Stimulated activated CD8-positive, alpha-beta memory T cell treated with anti-CD3 and anti-CD28 coated beads, Interleukin-4, amount 100 ng/mL, for 4 hours (primary cell): ENCODE measurements at places on chromosomes 4 and X.

GRCh38 chr4:150181536-150181935, 103.3 kb downstream of the DCLK2 start:
- no peak for DNase-seq

DNA sequence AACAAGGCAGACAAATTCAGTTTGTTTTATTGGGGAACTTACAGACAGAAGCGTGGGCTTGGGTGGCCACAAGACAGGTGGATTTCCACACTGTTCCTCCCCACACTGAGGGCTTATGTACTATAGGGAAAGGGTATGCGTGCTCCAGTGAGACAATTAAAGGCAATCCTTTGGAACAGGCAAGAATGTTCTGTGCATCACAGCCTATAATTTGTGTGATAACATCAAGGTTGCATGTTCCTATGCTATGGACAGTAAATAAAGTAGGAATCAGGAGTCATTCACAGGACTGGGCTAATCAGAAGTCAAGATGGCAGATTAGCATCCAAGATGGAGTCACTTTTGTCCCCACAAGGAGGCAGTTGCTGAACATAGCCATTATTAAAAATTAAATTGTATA, 84.6 kb upstream of the TRIM2 start:
- no peak for DNase-seq

- DNase-seq, result no peak
Observed at GRCh38 chr4:123553733-123554637, 157.4 kb downstream of the SPRY1 start.

GRCh38 chrX:30863974-30864373, 25.1 kb downstream of the TAB3 start:
- no peak for DNase-seq

GRCh38 chr4:46524751-46525150, 134.8 kb upstream of the GABRA2 start:
- DNase-seq, result no peak

DNA sequence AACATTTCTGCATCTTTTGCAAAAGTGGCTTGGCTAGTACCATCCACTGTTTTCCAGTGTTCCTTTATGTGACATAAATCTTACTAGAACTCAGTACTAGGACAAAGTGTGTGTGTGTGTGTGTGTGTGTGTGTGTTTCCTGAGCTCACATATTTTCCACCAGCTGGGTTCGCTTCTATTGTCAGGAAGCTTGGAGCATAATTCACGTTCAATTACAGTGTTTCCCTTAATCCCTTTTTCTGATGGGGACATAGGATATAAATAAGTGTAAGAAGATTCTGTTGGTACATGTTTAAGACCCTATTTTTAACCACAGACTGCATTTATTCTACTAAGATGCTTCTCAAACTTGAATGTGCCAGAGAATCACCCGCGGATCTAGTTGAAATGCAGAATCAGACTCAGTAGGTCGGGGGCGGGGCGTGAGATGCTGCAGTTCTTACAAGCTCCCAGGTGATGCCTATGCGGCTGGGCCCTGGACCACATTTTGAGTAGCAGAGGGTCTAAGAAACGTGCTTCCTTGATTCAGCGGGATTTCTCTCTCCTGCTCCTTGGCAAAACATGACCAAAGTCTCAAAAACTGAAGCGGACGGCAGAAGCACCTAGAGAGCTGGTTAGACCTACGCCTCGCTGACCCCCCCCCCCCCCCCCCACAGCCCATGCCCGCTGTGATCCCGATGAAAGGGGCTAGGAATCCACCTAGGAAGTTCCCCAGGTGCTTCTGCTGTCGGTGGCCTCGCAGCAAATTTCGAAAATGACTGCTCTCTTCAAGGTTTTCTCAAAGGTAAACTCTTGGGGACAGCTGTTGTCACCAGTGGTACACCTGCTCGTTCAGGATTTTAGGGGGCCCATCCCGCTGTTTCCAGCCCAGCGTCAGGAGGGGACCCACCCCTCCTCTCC, 797 bp downstream of the CD99L2 start:
- DNase-seq, result no peak

DNA sequence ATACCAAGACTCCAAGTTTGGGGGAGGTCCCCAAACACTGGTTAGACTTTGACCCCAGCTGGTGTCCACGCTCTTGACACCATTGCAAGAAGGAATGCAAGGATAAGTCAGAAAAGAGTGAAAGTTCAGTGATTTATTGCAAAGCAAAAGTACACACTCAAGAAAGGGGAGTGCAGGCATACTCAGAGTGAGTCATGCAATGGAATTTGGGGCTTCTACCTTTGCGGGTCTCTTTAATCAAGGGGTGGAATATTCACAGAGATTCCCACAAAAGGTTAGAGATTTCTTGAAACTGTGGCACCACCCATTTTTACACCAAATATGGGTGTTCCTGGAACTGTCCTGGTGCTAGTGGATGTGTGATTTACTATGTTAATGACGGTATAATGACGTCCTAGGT, 5.2 kb upstream of the SMIM10L2A start:
- no peak for DNase-seq

DNA sequence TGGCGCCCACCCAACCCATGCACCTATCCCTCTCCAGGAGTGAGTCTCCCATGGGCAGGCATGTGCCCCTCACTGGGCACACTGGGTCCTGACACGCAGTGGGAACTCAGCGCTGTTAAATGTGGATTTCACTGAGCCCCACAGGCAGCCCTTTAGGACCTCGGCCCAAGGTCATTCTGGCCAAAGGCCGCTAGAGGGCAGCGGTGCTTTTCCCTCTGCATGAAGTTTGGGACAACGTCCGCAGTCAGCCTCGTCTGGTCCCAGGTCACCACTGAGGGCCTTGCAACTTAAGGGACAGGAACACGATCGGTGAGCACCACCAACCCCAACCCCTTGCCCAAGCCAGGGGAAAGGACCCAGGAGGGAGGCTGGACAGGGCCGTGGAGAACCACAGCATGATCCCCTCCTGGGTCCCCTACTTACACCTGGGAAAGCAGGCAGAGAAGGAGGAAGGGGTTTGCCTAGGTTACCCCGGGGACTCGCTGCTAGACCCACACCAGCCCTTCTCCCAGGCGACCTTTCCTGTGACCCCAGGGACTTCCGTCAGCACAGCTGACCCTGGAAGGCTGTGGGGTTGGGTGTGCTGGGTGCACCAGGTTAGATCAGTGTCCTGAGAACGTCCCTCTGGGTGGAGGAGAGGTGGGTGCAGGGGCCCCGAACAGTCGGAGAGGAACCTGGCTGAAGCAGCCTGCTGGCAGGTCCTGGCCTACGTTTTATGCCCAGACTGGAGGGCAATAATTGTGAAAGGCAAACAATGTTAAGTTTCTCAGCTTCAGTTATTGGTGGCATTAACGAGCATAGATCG, 24.0 kb downstream of the CYTL1 start:
- no peak for DNase-seq

DNA sequence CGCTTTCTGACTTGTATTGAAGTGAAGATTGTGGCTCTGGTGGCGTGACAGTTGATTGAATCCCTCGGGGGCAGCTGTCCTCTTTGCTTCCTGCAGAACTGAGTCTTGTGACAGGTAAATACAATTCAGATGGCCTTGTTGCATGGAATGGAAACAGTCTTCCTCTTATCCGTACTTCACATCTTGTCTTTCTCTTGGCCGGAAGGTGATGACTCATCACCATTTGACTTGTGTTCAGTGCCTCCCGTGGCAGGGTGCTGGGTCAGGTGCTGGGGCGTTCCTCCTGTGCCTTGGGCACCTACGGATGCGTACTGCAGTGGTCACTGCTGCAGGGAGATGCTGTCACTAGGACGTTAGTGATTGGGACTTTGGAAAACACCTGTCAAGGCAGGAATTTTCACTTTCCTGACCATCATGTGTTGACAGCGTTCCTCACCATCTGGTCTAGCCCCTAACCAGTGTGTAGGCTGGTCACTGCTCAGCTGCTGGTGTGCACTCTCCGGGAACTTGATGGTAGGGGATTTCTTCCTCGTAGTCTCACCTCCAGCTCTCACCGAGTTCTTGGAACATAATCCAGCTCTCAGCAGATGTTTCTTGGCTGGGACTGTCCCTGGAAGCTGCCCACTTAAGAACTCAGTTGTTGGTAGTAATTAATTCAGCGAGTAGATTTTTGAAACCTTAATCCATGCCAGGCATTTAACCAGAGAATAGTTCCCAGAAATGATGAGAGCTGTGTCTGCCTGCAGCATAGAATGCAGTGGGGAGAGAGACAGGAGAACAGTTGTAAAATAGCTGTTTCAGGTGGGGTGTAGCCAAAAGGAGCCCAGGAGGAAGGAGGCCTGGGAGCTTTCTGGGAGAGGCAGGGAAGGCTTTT, 7.2 kb downstream of the TBC1D14 start:
- DNase-seq, result no peak

DNA sequence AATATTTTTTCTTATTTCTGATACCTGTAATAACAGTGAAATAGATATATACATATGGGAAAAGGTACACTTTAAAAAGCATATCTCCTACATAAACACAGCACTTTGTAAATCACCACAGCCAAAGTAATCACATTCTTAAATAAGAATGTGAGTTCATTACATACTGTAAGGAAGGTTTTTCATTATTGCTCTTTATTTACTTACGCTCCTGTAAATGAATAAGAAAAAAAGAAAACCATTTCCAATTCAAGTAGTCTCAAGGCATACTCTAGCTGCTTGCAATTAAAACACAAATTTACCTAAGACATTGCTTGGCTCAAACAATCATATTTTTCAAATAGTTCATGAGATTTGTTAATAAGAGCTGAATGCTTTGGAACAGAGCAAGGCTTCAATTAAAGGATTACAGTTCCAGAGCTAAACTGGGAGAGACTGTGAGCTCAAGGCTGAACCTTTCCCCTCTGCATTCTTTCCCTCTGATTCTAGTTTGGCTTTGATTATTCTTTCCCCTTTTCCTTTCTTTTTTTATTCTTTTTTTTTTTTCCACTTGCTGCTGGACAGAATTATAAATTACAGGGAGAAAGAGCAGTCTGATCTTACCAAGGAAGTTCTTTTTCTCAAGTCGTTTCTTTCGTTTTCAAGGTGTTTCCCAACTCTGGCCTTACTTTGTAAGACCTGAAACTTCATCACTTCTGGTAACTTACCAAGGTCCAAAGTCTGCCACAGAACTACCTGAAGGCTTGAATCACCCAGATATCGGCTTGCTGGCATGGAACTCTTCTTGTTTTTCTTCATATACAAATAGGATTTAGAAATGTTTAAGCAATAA, 278.3 kb downstream of the INPP4B start:
- no peak for DNase-seq

GRCh38 chr4:102554482-102554881, 53.3 kb downstream of the NFKB1 start:
- no peak for DNase-seq

GRCh38 chr4:23938796-23939195, 48.9 kb upstream of the PPARGC1A start:
- no peak for DNase-seq

- no peak for DNase-seq
Observed at GRCh38 chr4:94759767-94760211, 2.0 kb downstream of the BMPR1B start.

- DNase-seq, result no peak
Observed at GRCh38 chrX:113962343-113962742, 621.5 kb upstream of the HTR2C start.

DNA sequence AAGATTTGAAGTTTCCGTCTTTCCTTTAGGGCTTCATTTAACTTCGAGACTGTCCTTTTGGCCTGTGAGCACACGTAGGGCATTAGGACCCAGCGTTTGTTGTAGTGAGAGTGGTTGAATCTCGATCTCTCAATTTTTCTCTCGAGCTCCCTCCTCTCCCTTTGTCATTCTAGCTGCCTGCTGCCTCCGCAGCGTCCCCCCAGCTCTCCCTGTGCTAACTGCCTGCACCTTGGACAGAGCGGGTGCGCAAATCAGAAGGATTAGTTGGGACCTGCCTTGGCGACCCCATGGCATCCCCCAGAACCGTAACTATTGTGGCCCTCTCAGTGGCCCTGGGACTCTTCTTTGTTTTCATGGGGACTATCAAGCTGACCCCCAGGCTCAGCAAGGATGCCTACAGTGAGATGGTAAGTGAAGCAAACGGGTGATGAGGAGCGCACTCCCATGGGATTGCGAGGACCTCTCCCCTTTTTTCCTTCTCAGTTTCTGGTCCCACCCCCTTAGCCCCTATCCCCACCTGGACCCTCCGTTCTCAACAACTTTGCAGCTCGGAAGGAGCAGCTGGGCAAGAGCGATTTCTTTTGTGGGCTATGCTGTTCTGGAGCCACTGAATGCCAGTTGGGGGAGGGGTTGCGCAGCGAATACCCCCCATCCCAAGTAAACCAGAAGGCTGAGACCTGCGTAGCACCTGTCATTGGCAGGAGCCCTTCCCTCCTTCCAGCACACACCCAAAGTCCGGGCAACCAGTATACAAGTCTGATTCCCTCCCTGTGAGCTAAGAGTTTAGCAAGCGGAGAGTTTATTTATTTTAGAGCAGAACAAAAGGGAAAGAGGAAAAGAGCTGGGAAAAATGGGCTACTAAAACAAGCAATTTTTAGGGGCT, at the start of gene TMEM35A:
Gene TMEM35A, plus strand, starts transcription at position 164 of the 883 bp plus-strand sequence. Its CDS starts 124 bp downstream, at position 288.
- DNase-seq, result no peak

DNA sequence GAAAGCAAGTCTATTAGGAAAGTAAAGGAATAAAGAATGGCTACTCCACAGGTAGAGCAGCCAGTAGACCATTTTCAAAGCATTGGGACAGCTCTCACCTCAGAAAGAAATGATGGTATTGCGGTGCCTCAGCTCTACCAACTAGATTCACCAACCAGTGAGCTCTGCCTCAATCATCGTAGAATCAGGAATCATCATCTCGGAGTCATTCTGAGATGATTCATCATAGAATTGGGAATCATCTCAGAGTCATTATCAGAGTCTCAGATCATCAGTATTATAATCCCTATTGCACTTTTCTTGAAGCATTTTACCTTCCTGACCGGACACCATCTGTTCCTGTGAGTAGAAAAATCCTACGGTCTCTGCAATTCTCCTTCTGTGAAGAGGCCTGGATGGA, 17.5 kb upstream of the SAT1 start:
- no peak for DNase-seq

DNA sequence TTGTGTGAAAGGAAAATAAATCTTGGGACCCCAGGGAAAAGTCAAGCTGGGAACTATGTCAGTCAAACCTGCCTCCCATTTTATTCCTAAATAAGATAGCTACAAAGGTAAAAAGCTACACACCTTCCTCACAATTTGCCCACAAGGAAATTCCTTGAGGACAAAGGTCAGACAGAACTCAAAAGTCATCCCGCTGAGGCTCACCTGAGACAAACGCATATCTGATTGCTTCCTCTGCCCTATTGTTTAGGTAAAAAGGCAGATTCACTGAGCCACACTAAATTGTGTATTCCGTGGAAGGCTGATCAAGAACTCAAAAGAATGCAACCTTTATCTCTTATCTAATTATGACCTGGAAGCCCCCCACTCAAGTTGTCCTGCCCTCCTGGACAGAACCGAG, 58.7 kb upstream of the MAML3 start:
- DNase-seq, result no peak

DNA sequence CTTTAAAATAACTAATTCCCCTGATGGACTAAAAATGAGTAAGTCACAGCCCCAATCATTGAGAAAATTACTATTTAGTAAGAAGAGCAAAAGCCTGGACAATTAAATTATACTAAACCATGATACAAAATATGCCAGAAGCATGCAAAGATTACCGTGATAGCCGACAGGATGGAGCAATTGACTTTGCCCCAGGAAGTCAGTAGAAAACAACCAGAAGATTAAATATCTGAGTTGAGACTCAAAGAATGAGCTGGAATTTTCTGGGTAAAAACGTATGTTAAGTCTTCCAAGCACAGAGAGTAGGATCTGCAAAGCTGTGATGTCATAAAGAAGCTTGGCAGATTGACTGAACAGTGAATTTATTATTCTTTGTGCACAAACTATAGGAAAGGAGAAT, 816.1 kb upstream of the TENM3 start:
- no peak for DNase-seq
